Renal cortex interstitium (tissue), 15 donors: ENCODE measurements at places on chromosomes 4 and X. TPM values are rescaled to one million over a fixed set of nuclear protein-coding genes. Genes with fewer than 3 reads are reported as not detected.

GRCh38 chr4:41408859-41409593 lies 128.9 kb upstream of the LIMCH1 start:
- no peak for DNase-seq

DNA sequence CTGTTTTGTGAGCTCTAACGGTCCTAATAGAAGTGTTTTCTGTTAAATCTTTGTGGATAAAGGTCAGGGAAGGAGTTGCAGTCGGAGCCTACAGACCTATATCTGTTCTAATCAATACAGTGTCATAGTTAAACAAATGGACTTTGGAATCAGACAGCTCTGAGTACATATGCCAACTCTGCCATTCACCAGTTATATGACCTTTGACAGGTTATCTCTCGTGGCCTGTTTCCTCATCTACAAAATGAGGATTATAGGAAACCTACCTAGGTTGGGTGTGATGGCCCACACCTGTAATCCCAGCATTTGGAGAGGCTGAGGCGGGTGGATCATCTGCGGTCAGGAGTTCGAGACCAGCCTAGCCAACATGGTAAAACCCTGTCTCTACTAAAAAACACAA lies 89.7 kb downstream of the MID1IP1 start:
- no peak for DNase-seq

GRCh38 chr4:73815145-73815544 lies 21.3 kb upstream of the CXCL6 start:
- no peak for DNase-seq

DNA sequence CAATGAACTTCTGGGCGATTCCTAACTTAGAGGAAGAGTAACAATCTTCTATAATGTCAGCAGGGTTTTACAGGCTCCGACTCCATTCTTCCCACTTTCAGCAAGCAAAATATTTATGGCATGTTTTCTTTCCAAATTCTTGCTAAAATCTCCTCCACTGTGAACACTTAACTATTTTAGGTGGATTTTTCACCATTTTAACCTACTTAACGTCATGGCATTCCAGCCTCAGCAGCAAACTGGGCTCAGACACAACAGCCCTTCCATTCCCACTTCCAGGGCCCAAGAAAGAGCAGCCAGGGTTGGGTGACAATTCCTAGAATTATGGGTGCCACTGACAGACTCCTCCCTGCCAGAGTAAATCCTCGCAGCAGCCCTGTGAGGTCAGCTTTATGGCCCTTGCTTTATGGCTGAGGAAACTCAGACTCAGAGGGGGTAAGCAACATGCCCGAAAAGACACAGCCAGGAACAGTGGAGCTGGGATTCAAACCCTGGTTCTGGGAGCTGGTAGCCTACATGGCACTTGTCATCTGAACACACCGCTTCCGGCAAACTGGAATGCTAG lies 112.8 kb upstream of the MAP3K15 start:
- DNase-seq = no peak

MAOA gene
- polyA plus RNA-seq = 15.7 TPM

GRCh38 chrX:137566746-137567679 lies 1.1 kb downstream of the ZIC3 start:
- DNase-seq = no peak

DNA sequence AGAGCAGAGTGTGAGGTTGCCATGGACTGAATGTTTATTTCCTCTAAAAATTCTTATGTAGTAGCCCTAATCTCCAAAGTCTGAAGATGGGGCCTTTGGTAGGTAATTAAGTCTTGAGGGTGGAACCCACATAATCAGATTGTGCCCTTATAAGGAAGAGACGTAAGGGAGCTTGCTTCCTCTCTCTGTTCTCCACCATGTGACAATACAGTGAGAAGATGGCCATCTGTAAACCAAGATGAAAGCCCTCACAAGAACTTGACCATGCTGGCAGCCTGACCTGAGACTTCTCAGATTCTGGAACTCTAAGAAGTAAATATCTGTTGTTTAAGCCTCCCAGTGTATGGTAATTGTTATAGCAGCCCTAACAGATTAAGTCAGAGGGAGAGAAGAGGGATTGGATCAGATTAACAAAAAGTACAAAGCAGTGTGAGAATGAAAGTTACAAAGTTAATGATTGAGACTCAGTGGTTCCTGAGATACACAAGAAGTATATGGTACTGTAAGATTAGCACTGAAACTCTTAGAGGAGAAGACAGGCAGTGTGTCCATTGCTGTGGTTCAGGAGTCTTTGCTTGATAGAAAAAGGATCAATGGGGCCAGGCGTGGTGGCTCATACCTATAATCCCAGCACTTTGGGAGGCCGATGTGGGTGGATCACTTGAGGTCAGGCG lies 82.5 kb upstream of the GC start:
- DNase-seq = no peak

BCOR gene
- polyA plus RNA-seq = 53.6 TPM

RHOXF1 gene
- polyA plus RNA-seq = 1.0 TPM

PIN4 gene
- polyA plus RNA-seq = 62.4 TPM
